Colonic mucosa (tissue), 4 donors: ENCODE measurements at places on chromosomes 2 and 18.

DNA sequence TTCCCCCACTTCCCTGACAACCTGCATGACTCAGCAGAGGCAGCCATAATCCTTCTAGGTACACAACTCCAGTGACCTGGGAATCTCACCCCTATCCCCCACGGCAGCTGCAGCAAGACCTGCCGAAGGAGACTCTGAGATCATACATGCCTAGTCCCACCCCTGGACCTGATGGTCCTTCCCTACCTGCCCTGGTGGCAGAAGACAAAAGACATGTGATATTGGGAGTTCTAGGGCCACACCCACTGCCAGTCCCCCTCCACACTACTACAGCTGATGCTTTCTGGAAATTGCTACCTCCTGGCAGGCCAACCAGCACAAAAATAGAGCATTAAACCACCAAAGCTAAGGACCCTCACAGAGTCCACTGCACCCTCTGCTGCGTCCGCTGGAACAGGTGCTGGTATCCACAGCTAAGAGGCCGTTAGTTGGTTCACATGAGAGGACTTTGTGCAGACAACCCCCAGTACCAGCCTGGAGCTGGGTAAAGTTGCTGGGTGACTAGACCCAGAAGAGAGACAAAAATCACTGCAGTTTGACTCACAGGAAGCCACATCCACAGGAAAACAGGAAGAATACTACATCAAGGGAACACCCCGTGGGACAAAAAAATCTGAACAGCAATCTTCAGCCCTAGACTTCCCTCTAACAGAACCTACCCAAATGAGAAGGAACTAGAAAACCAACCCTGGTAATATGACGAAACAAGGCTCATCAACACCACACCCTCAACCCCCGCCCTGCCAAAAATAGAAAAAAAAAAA is 12.5 kb downstream of the MARCO start:
- no peak for DNase-seq

- DNase-seq, result no peak
These were observed 1000.2 kb downstream of the TDRD15 start for GRCh38 chr2:22124003-22124402.

DNA sequence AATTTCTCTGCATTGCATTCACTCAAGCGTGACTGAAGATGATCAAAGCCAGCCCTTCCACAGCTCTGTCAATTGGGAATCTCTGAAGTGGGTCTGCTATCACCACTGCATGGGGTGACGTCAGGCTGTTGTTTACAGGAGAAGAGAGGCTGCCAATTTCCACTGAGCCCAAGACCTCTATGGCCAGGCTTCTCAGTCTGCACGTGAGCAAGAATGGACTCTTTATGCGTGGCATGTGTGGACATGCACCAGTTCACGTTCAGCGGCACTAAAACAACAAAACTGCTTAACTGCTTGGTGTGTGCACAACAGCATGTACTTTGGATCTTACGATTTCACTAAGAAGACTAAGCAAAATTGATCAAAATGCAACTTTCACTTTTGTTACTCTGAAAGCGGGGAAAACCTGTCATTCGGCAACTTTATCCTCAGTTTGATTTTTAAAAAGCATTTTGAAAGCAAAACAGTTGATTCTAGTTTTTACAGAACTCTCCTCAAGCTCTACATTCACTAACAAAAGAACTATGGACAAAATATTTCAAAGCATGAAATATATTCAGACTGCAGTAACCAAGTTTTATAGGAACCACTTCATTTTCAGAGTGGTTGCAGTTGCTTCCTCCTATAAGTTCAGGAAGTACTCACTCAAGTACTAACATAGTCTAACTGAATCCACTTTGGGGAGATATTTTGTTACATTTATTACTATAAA is 77.0 kb upstream of the SERTAD2 start:
- peak; percentile 80 for DNase-seq

GRCh38 chr2:52955079-52955478 is 812.5 kb upstream of the CHAC2 start:
- DNase-seq, result no peak

GRCh38 chr2:119218478-119219064 is 5.1 kb upstream of the STEAP3 start:
- no peak for DNase-seq

- no peak for DNase-seq
These were observed 11.7 kb upstream of the MSH6 start for GRCh38 chr2:47771211-47771610.

DNA sequence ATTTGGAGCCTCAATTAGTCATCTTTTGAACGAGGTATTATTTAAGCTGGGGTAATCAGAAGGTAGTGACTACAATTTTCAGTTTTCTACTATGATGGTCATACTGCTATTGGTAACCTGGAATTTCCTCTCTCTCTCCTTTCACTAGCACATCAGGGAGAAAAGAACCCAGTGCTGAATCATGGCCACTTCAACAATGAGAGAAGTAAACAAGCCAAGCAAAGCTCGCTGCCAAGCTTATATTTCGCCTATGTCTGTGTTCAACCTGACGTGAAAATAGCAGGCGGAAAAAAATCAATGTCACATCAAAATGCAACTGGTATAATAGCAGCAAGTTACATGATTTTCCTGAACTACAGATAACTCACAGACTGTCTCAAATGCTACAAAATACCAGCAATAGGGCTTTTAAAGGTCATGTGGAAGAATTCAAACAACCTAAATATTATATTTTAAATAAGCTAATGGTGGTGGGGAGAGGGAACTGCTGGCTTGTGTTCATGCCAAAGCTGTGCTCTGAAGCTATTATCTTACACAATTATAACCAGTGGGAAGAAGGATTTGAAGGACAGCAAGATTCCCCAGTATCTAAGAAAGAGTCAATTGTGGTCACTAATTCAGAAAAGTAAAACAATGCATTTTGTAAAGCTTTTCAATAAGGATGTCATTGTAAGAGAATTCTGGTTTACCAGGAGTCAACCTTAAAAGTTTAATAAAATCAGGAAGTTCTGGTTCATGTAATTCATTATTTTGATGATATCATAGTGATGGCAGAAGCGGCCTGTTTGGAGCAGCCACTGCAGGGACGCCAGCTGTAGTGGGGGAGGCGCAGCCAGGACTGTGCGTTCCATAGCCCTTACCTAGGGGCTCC is 38.0 kb downstream of the RNF152 start:
- no peak for DNase-seq

- no peak for DNase-seq
These were observed 5.1 kb downstream of the TRIB2 start for GRCh38 chr2:12721566-12722446.

- no peak for DNase-seq
These were observed 3.5 kb upstream of the CROCC2 start for GRCh38 chr2:240902615-240903041.

- no peak for DNase-seq
These were observed 79.6 kb downstream of the LBH start for GRCh38 chr2:30310955-30311354.

GRCh38 chr18:688323-688722 is 24.1 kb downstream of the ENOSF1 start:
- no peak for DNase-seq

- DNase-seq, result no peak
These were observed 38.7 kb downstream of the SCG2 start for GRCh38 chr2:223563462-223563861.

- no peak for DNase-seq
These were observed 36.7 kb upstream of the SPTBN1 start for GRCh38 chr2:54419388-54419787.

DNA sequence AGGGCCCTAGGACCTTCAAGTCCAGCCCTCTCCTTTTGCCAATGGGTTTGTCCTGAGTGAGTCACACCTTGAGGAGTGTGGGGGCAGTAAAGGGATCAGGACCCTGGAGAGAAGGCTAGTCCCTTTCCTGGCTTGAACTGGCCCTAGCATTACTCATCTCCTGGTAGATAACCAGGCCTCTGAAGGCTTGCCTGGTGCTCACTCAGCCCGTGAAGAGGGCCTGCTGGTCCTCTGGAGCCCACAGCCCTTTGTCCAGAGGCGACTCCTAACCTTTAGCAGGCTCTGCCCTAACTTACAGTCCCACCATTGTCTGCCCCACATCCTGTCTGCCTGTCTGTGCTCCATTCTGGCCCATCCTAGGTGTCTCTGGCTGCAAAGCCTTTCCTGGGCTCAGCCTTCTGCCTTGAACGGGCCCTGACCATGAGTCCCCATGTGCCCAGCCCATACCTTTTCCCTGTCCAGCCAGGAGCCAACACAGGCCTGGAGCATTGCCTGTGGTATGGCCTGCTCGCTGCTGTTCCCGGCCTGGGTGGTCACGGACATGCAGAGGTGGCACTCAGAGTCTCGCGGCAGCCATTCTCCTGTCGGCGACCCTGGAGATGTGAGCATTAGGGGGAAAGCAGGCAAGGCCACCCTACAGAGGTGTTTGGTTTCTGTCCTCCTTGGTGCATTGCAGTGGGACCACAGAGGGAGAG is 5.0 kb downstream of the SFTPB start:
- no peak for DNase-seq

DNA sequence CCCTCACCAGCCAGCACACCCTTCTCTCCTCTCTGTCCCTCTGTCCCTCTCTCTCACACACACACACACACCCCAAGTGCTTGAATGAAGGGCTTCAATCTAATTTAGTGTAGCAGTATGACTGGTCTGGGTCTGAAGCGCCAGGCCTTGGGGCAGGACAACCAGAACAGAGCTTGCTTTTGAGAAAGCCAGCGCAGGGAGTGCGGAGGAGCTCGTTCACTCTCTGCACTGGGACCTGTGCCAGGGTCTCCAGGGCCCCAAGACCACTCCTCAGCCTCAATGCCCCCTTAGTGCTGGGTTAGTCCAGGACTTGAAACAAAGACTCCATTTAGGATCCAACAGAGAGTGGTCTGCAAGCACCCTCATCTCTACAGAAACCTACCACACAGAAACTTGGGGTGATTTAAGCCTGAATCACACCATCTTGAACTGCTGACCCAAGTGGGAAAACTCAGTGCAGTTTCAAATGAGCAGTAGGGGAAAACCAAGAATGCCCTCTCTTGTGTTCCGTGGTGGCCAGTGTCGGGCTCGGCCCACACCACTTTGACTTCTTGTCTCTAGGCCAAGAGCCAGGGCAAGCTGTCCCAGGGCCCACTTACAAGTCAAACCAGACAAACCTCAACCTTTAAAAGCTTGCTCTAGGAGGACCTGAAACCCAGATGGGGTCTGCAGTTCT is 66.6 kb upstream of the WIPF1 start:
- DNase-seq, result no peak

- peak; percentile 70 for DNase-seq
These were observed 210.6 kb downstream of the IKZF2 start for GRCh38 chr2:212940816-212941215.

DNA sequence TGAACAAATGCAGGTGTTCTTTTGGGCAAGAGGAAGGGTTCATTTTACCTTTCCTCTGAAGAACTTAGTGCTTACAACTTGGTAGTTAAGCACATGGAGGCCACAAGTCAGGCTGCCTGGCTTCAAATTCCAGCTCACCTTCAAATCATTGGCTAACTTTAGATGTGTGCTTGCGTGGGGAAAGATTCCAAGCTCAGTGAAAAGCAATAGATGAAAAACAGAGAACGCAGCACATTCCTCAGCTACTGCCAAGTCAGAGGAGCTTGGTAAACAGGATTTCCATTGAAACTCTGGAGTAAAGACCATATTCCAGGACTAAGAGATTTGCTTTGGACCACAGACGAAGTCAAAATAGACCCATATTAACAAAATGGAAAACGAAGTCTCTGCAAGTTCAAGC is 96.3 kb upstream of the ASB18 start:
- no peak for DNase-seq

GRCh38 chr2:31903109-31903780 is 107.6 kb downstream of the MEMO1 start:
- no peak for DNase-seq

- no peak for DNase-seq
These were observed 16.4 kb upstream of the DLX2 start for GRCh38 chr2:172119089-172119488.

- no peak for DNase-seq
These were observed 57.8 kb upstream of the CHN1 start for GRCh38 chr2:175062787-175063585.

- DNase-seq, result no peak
These were observed 22.5 kb upstream of the SLC35G4 start for GRCh38 chr18:11586896-11587295.

- DNase-seq, result no peak
These were observed 53.3 kb downstream of the DTNB start for GRCh38 chr2:25620077-25620476.

DNA sequence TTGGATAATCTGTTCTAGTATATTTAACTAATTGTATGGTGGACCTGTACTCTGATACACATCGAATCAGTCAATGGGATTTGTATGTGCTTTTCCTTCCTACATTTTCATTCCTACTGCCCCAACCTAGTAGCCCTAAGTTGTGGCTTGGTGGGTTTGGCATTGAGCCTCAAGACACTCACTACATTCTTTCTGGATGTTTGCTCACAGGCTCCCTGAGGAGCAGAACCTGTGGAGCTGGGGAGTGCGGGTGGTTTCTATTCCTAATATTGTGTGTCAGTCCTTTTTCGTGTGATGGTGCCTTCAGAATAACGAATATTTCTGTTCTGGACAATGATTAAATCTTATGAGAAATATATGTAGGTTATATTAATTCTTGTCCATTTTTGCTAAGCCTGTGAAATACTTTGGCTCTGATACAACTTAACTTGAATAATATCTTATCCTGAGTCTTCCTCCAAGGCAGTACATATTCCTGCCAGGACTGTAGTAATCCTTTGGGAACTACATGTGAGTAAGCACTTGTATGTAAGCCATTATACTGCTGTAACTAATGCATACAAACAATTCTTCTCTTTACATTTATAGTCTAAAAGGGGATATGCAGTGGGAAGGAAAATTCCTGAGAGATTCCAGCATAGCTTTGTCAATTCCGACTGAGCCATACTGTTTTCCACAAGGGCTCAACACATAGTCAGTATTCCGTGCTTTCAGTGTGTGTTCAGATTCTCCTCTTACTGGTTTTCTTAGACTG is 150.6 kb downstream of the AGPS start:
- no peak for DNase-seq

- no peak for DNase-seq
These were observed 54.3 kb downstream of the ST3GAL5 start for GRCh38 chr2:85834466-85834865.

DNA sequence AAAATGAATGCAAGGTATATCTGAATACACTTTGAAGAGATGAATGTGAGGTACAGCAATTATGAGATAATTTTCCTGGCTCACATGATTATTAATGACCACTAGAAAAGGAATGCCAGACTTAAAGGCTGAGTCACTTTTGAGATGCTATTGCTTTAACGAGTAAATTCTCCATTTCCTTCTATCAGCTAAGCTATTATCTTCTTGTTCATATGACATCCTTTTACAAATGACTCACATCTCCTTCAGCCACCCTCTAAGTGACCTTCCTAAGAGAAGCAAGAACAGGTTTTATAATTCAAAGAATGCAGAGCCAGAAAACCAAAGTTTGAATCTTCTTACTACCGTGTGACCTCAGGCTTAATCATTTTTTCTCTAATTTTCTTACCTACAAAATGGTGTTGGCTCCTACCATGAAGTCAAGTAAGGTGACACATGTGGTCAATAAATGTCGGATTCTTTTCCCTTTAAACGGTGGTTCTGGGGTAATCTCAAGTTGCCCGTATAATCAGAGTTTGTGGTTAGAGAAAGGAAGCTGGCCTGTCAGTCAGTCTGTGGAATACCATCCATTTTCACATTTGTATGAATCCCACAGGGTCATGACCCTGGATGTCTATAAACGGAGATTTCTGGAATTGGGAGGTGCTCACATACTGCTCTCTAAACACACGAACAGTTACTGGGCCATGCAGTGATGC is 184.0 kb upstream of the PID1 start:
- no peak for DNase-seq

- no peak for DNase-seq
These were observed 44.6 kb upstream of the ACVR1 start for GRCh38 chr2:157920736-157921135.

- DNase-seq, result no peak
These were observed 137.6 kb downstream of the ATL2 start for GRCh38 chr2:38239452-38239851.
